NCI-H748 treated with DMSO at 0.1 percent for 48 hours (cell line): ENCODE measurements at places on chromosomes 1 and 21.
A peak's percentile ranks its signal among the peaks of the same experiment; 100 is the strongest.

GRCh38 chr1:39214998-39215873 lies 10.7 kb downstream of the MACF1 start:
- no peak for DNase-seq

DNA sequence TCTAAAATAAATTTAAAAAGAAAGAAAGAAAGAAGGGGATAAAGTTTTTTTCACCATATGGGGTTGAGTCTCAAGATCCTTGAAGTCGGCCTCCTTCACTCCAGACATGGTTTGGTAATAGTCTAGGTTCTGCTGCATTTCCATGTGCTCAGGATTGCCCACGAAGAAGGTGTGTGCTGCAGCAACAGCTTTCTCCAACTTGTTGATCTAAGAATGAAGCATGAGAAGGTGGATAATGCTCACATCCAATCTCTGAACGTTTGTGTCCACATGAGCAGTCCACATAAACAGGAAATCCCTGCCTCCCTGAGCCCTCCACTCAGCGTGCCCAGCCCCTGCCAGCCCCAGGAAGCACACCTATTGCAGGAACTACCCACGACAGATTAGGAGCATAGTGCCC lies 4.6 kb downstream of the P3H1 start:
- no peak for DNase-seq

DNA sequence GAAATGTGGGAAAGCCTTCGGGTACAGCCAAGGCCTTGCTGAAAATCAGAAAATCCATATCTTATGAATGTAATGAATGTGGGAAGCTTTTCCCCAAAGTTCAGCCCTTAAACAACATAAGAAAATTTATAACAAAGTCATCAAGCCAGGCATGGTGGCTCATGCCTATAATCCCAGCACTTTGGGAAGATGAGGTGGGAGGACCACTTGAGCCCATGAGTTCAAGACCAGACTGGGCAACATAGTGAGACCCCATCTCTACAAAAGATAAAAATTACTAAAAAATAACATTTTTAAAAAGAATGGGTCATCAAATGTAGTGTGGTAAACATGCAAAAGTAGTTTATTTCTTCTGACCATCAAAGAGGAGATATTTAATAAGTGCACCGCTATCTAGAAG lies 45.9 kb downstream of the KIAA0319L start:
- no peak for DNase-seq

GRCh38 chr1:109625601-109626560 lies 6.2 kb downstream of the AMPD2 start:
- DNase-seq: no peak

DNA sequence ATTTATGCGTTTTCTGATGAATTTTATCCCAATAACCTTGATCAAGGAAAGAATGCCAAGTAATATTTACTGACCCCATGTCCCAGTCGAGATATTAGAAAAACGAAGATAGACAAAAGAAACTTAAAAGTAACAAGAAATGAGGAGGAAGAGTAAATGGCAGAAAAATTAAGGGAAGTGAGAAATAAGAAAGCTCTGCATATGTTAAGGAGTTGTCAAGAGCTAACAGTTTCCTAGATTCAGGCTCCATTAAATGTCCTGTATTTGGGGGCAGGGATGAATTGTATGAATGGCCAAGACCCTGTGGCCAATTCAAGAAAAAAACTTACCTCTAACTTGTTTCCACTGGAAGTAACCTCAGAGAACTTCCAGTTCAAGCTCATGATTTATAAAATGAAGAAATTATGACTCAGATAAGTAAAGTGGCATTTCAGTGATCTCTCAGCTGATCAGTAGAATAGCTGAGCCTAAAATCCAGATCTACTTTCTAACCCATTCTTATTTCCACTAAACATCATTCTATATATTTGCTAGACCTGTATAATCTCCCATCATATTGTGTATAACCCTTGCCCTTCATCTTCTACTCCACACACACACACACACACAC lies 73.2 kb downstream of the ZC3H11B start:
- DNase-seq: no peak

- DNase-seq: no peak
These were observed 27.4 kb downstream of the VANGL1 start for GRCh38 chr1:115669002-115669673.

GRCh38 chr21:32819694-32820093 lies 48.1 kb upstream of the PAXBP1 start:
- DNase-seq: no peak

- DNase-seq: no peak
These were observed 88.8 kb downstream of the LAMC2 start for GRCh38 chr1:183274836-183275235.

DNA sequence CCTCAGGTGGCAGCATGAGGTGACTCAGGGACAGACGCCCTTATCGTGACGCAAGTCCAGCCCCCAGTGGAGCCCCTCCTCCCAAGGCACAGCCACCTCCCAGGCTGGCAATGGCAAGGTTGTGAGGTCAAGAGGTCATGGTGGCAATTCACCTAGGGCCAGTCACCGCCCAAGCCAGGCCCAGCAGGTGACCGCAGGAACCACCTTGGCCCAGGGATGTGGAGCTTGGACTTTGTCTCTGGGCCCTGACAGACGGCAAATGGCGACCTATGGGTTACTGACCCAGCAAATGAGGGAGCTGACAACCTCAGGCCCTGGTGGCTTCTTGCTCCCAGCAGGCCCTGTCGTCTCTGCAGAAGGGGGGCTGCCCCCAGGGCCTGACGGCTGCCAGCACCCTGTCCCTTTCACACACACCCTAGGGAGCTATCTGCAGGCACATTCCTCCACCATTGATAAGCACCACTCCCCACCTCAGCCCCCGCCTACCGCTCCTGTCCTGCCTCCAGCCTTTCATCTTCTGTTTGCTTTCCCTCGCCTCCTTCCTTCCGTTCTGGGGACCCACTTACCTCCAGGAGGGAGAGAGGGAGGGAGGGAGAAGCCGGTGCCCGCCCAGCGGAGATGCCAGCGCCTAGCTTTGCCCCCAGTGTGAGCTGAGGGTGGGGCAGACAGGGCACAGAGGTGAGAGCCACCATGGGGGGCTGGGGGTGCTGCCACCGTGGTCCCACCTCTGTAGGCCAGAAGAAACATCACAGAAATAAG lies 12.1 kb downstream of the EPHA2 start:
- DNase-seq: no peak

- DNase-seq: no peak
These were observed 59.4 kb upstream of the PAX7 start for GRCh38 chr1:18571275-18571674.

GRCh38 chr1:41876576-41877445 lies 41.9 kb downstream of the HIVEP3 start:
- DNase-seq: no peak

DNA sequence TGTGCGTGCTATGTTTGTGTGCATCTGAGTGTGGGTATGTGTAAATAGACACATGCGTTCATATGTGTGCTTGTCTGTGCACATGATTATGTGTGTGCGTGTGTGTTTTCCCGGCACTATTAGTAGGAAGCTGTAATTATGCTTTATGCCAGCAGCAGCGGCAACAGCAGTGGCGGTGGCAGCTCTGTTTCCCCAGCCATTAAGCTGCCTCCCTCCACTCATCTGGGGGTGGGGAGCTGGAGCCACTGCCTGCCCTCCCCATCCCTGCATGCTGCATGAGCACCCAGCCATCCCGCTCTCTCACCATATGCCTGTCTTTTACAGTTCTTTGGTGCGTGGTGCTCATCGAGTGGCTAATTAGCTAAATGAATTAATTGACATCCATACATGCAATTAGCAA lies 30.5 kb upstream of the ACOT11 start:
- DNase-seq: no peak

- no peak for DNase-seq
These were observed 14.1 kb downstream of the TRAF3IP3 start for GRCh38 chr1:209769971-209770370.

GRCh38 chr1:243831463-243831862 lies 18.6 kb downstream of the AKT3 start:
- DNase-seq: no peak

GRCh38 chr1:42433369-42433768 lies 22.5 kb downstream of the ZMYND12 start:
- no peak for DNase-seq

- DNase-seq: no peak
These were observed 103.3 kb upstream of the IGSF21 start for GRCh38 chr1:18004278-18004677.

DNA sequence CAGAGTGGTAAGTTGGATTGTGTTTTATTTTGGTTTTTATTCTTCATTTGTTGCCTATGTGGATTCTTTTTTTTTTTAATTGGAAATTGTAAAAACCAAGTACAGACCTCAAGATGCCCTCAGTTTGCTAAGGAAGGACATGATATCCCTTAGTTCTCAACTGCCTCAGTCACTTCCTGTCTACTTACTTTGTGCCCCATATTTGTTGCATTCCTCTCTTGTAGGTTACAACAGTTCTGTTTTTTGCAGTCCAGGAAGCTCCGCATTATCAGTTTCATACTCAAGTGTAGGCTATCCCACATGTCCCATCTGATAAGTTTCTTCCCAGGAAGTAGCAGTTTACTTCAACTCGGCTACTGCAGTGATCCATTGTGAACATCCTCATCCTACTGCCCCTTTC lies 82.0 kb downstream of the RPAP2 start:
- no peak for DNase-seq

- no peak for DNase-seq
These were observed 214.7 kb upstream of the PTGFR start for GRCh38 chr1:78275906-78276685.

GRCh38 chr1:17335821-17336710 lies 28.1 kb downstream of the PADI4 start:
- peak; percentile 3 for DNase-seq

DNA sequence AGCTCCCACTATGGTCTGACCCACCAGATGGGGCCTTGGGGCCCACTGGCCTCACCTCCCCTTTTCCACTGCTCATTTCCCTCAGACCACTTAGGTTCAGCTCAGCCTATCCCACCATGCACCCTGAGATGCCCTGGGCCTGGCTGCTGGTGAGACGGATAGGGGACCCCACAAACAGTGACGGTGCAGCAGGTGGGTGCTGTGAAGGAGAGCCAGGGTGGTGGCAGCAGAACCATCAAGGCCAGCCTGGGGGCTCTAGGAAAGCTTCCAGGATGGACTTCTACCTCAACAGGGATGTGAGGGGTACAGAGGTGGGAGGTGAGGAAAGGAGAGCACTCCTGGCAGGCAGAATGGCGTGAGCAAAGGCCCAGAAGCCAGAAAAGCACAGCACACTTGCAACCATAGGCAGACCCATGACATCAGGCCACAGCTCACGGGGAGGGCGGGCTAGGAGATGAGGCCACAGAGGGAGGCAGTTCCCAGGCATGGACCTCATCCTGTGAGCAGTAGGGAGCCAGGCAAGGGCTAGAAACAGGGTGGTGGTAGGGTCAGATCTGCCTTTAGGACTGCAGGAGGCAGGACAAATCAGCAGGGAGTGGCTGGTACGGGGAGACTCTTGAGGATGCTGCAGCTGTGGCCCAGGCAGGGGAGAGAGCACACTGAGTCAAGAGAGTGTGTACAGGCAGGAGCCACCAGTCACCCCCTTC lies 23.1 kb downstream of the CYB5RL start:
- DNase-seq: no peak

DNA sequence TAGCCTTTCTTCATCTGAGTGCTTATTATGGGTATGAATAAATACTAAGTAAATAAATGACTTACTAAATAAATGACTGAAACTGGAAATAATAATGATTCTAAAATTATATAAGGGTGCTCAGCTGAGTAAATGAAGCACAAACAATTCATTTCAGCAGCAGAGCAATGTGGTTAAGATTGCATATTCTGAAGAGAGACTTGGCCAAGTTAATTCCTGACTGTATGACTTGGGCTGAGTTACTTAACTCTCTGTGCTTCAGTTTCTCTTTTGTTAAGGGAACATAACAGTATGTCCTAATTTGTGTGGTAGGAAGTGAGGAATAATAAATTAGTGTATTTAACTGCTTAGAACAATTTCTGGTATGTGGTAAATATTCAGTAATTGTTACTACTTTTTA lies 19.1 kb downstream of the AGL start:
- DNase-seq: no peak

DNA sequence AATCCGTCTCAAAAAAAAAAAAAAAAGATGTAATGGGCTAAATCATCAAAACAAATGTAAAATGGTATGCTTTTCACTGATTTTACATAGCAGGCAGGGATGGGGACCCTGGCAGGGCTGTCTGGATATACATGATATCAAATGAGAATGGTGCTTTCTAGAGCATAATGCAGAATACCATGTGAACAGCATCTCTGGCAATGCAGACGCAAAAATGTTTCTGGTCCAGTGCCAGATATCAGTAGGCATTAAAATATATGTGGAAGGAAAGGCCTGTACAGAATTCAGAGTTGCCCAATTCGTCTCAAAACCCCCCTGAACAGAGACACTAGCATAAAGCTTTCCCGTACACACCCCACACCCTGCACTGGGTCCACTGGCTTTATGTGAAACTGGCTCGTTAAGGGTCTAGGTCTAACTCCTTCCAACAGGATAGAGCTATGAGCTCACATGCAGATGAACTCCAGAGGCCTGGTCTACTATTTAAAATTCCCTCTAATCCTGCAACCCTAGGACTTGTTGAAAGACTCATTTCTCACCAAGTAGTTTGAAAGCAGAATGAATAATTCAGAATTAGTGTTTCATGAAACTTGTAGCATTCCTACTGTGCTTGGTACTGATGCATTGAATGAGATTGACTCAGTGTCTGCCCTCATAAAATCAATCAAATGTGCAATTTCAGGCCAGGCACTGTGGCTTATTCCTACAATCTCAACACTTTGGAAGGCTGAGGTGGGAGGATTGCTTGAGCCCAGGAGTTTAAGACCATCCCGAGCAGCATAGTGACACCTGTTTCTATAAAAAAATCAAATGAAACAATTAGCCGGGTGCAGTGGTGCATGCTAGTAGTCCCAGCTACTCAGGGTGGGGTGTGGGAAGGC lies 2.6 kb upstream of the MYSM1 start:
- no peak for DNase-seq

DNA sequence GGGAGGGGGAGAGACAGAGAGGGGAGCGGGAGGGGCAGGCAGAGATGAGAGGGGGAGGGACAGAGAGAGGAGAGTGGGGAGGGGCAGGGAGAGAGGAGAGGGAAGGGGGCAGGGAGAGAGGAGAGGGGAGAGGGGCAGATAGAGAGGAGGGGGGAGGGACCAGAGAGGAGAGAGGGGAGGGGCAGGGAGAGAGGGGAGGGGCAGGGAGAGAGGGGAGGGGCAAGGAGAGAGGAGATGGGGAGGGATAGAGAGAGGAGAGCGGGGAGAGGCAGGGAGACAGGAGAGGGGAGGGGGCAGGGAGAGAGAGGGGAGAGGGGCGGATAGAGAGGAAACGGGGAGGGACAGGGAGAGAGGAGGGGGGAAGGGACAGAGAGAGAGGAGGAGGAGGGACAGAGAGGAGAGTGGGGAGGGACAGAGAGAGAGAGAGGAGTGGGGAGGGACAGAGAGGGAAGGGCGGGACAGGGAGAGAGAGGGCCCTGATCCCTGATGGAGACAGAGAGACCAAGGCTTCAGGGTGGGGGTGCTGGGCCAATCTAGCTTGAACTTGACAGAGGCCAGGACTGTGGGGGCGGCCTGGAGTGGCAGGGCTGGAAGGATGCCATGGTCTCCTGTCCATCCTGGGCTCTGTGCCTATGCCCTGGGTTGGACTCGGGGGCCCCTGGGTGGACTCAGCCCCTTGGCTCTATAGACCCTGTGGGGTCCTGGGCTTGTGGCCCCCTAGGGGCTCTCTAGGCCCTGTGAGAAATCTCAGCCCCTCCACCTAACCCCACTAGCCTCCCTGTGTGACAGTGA lies 43.6 kb downstream of the DMRTB1 start:
- DNase-seq: no peak
